ENCODE measurements at places on chromosomes 16 and 17.

- no peak for DNase-seq
Observed at GRCh38 chr17:32227910-32228309, 37.7 kb upstream of the RHBDL3 start.

DNA sequence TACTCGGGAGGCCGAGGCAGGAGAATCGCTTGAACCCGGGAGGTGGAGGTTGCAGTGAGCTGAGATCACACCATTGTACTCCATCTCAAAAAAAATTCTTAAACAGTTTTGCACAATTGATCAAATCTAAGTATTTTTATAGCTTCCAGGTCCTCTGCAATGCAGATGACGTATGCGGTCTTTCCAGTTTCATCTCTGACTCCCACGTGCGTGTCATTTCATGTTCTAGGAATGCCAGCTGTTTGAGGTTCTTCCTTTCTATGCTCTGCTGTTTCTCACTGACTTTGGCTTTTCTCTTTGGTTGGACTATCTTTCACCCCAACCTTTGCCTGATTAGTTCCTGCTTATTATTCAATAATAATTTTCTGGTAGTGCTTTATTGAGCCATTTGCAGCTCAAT is 16.2 kb downstream of the CHP2 start:
- DNase-seq = no peak

DNA sequence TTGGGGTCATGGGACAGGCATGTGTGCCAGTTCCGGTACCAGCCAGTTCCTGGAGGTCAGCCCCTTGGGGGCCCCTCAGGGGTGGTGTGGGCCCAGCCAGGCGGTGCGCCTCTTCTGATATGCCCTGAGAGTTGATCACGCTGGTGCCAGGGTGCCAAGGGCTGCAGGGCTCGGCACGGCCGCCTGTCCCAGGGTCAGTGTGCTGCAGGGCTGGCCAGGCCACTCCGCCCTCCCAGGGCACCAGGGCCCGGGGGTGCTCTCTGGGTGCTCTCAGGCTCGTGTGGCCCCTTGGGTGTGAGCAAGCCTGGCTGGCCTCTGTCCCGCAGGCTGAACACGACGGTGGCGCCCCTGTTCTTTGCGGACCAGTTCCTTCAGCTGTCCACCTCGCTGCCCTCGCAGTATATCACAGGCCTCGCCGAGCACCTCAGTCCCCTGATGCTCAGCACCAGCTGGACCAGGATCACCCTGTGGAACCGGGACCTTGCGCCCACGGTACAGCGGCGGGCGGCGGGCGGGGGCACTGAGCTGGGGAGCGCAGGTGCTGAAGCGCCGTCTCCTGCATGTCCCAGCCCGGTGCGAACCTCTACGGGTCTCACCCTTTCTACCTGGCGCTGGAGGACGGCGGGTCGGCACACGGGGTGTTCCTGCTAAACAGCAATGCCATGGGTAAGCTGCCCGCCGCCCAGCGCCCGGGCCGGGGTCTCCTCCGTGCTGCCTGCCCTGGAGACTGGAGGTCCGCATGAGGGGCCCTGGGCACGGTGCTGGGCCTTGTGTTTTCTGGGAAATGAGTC is 6.0 kb downstream of the GAA start:
- no peak for DNase-seq

DNA sequence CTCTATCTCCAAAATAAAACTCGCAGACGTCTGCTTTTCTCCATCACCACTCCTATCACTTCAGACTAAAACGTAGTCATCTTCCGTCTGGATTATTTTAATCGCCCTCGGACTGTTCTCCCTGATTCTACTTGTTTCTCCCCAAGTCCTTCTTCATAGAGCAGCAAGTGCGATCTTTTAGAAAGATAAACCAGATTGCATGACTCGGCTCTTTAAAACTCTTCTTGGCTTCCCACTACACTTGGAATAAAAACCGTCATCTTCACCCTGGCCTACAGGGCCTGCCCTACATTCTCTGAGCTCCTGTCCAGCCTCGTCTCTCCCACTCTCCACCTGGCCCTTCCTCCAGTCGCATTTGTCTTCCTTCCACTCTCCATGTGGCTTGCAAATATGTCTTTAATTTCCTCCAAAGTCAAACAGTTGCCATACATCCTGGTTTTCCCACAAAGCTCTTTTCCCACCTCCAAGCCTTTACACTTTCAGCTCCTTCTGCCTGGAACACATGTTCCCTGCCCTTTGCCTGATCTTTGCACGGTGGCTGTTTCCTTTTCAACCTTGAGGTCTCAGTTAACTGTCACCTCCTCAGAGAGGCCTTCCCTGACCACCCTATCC is 70.5 kb upstream of the DHX40 start:
- DNase-seq = no peak

DNA sequence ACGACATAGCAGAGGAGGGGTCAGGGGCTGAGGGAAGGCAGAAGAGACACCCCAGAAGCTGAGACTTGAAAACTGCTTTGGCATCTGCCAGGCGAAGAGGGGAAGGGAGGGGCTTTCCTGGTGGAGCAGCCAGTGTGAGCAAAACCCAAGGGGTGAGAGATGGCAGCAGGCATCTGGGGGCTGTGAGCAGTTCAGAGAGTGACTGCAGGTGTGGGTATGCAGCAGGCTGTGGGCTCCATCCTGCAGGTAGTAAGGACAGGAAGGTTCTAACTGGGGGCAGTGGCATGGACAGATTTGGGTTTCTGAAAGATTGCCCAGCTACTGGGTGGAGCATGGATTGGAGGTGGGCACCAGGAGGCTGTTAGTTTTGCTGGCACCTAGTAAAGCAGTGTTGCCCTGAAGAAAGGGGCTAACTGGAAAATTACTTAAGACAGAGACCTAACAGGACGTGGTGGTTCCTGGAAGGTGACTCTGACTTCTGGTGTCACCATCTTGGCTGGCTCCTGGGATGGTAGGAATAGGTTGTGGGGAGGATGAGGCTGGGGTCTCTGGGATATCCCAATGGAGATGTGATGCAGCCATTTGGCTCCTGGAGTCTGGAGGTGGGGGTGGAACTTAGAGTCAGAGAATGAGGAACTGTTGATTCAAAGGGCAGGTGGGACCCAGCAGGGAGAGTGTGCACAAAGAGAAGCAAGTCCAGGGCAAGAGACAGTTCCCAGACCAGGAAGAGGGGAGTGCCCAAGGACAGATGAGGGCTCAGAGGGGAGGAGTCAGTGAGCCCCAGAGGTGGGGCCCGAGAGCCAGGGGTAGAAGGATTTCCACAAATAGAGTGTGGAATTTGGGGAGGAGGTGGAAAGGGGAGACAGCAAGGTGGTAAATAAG is 11.2 kb downstream of the BCL7C start:
- DNase-seq = no peak

GRCh38 chr17:43755389-43755875 is 3.2 kb downstream of the SOST start:
- DNase-seq = peak; percentile 10

- no peak for DNase-seq
Observed at GRCh38 chr17:18213666-18214270, 11.7 kb upstream of the LLGL1 start.

DNA sequence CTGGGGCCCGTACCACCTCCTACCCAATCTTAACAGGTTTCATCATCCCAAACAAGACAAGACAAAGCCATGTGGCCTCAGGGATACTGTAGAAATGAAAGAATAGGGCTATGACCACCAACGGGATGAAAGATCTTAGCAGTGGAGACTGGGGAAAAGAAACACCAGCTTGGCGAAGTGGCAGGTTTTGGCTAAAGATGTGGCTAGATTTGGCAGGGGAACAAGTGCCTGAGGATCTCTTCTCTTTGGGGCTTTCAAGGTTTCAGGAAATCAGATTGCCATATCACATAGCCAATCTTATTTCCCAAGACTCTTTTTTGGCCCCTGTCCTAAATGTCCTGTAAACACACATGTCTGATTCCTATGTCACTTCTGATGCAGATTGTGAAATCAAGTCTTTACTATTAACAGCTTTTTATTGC is 6.9 kb downstream of the KRT24 start:
- DNase-seq = no peak

DNA sequence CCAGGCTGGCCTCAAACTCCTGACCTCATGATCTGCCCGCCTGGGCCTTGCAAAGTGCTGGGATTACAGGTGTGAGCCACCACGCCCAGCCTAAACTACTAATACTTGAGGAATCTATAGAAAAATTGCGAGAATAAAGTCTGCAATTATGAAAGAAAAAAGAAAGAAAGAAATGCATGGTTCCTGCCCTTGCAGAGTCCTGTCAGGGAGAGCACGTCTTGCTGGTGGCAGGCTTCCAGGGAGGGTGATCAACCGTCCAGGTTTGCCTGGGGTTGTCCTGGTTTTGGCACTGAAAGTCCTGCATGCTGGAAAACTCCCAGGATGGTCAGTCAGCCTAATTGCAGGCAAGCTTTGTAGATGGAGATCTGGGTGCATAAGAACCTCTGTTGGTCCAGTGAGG is 21.5 kb upstream of the KIFC3 start:
- no peak for DNase-seq

DNA sequence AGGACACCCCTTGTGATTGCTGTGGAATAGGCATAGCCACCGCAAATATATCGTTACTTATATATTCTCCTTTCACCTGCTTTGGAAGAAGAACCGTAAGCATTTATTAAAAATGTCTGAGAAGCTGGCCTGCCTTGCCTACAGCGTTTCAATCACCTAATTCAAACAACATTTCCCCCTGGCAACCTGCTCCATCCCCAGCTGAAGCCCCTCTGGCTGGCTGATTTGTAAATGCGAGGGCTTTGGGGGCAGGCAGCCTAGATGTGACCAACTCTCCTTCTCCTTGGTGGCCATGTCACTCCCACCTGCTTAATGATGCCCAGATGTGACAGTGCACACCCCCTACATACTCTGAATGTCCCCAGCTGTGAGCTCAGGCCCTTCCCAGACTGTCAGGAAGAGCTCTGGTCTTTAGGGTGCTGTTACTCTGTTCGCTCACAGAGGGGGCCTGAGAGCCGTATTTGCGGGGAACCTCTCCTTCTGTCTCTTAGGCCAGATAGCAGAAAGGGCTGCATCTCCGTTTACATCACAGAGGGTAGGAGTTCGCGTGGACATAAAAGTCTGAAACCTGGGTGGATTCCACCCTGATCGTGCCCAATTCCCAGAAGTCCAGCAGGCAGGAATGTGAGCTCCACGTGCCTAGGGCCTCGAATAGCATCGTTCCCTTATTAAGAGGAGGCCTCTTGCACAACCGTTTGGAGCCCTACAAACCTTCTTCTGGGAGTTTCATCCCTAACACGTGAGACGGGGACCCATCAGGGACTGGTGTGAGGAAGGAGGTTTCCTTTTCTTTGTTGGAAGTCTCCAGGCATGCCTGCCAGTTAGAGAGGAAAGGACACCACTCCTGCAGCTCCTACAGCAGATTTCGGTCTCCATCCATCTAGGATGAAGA is 2.4 kb upstream of the SDK2 start:
- no peak for DNase-seq

DNA sequence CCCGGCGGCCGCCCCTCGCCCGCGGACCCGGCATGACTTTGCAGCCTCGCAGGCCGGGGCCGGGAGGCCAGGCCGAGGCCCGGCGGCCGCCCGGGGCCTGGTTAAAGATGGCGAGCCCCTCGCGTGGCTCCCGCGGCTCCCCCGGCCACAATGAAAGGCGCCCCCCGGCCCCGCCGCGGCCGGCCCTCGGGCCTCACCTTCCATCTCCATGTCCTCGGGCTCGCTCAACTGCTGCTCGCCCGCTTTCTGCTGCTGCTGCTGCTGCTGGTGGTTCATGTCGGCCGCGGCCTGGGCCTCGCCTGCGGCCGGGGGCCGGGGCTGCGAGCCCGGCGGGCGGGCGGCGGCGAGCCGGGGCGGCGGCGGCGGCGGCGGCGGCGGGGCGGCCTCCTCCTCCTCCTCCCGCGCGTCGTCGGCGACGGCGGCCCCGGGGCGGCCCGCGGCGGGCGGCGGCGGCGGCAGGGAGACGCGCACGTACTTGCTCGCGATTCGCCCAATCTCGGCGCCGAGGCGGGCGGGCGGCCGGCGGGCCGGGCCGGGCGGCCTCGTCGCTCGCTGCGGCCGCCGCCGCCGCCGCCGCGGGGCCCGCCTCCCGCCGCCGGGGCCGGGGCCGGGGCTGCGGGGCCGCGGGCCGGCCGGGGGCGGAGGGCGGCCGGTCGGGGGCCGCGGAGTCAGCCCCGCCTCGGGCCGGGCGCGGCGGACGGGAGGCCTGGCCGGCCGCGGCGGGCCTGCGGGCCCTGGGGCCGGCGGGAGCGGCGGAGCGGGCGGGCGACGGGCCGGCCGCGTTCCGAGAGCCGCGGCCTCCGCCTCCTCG is 491 bp downstream of the USP7 start:
- no peak for DNase-seq

Measured in stimulated activated CD4-positive, alpha-beta T cell treated with anti-CD3 and anti-CD28 coated beads, Interleukin-1b, Interleukin-23, amount 100 ng/mL, for 48 hours (primary cell).